Regular cardiac myocyte (primary cell): ENCODE measurements at places on chromosomes 4 and X. TPM values are rescaled to one million over a fixed set of nuclear protein-coding genes. Genes with fewer than 3 reads are reported as not detected.

The RHOXF2B gene
- total RNA-seq, result not detected in 2 replicates

The LRP2BP gene
- 0.58 and 0.85 TPM in 2 replicates for total RNA-seq

The PDGFRA gene
- total RNA-seq, result 295 and 354 TPM in 2 replicates

The HOPX gene
- total RNA-seq, result 0.19 and 2.8 TPM in 2 replicates

The SPIN3 gene
- 5.4 and 7.3 TPM in 2 replicates for total RNA-seq

The NPNT gene
- 0.56 TPM in 1 of 2 replicates, not detected in the other for total RNA-seq

The NOA1 gene
- total RNA-seq, result 12.7 and 14.7 TPM in 2 replicates
